Calu3 (cell line): ENCODE measurements at places on chromosomes 1 and 21.

DNA sequence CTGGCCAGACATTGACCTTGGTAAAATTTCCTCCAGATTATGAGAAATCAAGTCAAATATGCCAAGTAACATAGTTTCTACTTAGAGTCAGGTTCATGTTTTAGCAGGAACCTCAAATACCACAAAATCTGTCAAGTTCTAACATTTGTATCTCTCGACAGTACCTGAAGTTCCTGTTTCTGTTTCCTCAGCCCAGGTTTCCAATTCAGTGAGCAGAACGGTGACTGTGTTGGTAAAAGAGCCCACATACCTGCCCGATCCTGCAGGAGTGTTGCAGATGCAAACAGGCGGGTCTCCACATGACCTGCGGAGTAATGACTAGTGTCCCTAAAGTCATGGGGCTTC is 57.9 kb upstream of the LGALS8 start:
- H3K36me3 ChIP-seq, result no peaks in the 10 kb centered on the region
- H3K4me3 ChIP-seq, result no peak overlapping the region
- H3K27me3 ChIP-seq, result peaks cover 56% of the 10 kb centered on the region
- no peaks in the 10 kb centered on the region for H3K4me1 ChIP-seq
- DNase-seq, result no peak

- no peaks in the 10 kb centered on the region for H3K27me3 ChIP-seq
- no peak for DNase-seq
- H3K4me3 ChIP-seq, result no peak overlapping the region
- no peaks in the 10 kb centered on the region for H3K4me1 ChIP-seq
- no peak overlapping the region for H3K27ac ChIP-seq
Measured at GRCh38 chr1:195740862-195741261, 867.4 kb downstream of the KCNT2 start.

GRCh38 chr1:41633764-41634163 is 149.3 kb upstream of the EDN2 start:
- no peaks in the 10 kb centered on the region for H3K27me3 ChIP-seq
- no peak for DNase-seq
- no peaks in the 10 kb centered on the region for H3K4me1 ChIP-seq
- no peaks in the 10 kb centered on the region for H3K36me3 ChIP-seq
- H3K4me3 ChIP-seq, result no peak overlapping the region
- no peak overlapping the region for H3K27ac ChIP-seq

DNA sequence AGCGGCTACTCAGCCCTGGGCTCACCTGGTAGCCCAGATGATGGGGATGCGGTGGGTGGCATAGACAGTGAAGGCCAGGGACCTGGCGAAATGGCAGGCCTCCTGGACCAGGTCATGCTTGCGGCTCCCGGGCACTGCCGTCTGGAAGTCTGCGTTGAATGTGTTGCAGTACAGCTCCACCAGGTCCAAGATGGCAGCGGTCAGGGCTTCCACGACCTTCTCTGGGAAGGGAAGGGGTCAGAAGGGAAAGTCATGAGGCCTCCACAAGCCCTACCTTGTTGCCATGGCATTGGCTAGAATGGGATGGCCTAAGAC is 38.8 kb downstream of the PIK3C2B start:
- H3K4me1 ChIP-seq, result peaks cover 22% of the 10 kb centered on the region
- H3K27me3 ChIP-seq, result no peaks in the 10 kb centered on the region
- peaks cover 11% of the 10 kb centered on the region for H3K36me3 ChIP-seq
- no peak for DNase-seq
- no peak overlapping the region for H3K27ac ChIP-seq

DNA sequence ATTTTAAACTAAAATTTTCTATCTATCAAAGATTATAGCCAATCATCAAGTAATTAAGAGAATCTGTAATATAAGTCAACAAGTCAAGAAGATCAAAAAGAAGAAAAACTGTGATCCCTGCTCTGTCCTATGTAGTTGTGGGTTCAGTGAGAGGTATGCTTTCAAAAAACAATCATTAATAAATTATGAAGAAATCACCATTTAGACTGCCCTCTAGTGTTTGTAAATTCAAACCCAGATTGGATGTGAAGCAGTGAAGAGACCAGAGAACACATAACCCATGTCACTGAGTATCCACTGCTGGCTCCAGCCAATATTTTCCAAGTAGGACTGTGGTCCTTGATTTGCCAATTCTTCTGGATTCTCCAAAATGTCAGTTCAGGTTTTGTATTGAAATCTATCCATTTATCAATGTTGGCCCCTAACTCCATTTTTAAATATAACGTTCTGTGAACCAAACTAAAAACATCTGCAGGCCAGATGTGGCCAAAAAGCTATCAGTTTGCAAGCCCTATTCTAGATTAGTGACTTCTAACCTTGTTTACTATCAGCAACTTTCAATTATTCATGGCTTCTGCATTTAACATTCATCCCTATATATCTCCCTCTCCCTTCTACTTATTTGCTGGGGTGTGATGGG is 467.5 kb upstream of the CXADR start:
- H3K27me3 ChIP-seq, result no peaks in the 10 kb centered on the region
- H3K4me1 ChIP-seq, result peaks cover 22% of the 10 kb centered on the region
- H3K36me3 ChIP-seq, result no peaks in the 10 kb centered on the region
- no peak for DNase-seq
- no peak overlapping the region for H3K4me3 ChIP-seq

GRCh38 chr1:228190182-228190581 is 17.7 kb upstream of the OBSCN start:
- no peak overlapping the region for H3K27ac ChIP-seq
- no peak for DNase-seq
- H3K4me3 ChIP-seq, result no peak overlapping the region
- no peaks in the 10 kb centered on the region for H3K4me1 ChIP-seq
- H3K36me3 ChIP-seq, result no peaks in the 10 kb centered on the region
- no peaks in the 10 kb centered on the region for H3K27me3 ChIP-seq

- H3K4me1 ChIP-seq, result no peaks in the 10 kb centered on the region
- no peaks in the 10 kb centered on the region for H3K36me3 ChIP-seq
- no peak for DNase-seq
- no peaks in the 10 kb centered on the region for H3K27me3 ChIP-seq
- no peak overlapping the region for H3K4me3 ChIP-seq
- H3K27ac ChIP-seq, result no peak overlapping the region
Measured at GRCh38 chr1:96464066-96464465, 257.5 kb upstream of the PTBP2 start.

DNA sequence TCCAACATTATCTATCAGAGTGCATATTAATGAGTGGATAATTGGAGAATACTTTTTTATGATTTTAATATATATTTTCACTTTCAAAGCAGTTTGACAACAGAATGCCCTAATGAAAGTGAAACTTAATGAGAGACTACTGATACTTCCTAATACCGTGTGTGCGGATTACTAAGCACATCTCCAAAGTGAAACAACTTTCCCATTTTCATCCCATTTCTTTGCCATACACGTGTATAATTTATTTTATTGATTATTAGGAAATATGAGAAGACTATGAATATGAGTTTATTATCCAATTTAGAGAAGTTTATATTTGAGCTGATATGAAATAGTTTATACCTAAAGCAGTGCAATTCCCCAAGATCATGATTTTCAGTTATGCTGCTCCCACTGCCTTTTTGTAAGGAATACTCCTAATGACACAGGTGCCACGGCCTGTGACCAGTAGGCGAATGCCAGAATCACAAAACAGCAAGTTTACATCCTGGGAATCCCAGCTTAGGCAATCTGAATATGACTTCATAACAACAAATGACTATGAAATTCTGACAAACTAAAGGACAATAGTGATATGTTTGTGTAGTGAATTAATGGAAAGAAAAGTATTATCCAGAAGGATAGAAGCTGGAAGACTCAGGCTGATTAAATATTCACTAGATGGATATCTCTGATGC is 202.9 kb downstream of the NCAM2 start:
- no peaks in the 10 kb centered on the region for H3K36me3 ChIP-seq
- no peak overlapping the region for H3K4me3 ChIP-seq
- H3K27me3 ChIP-seq, result no peaks in the 10 kb centered on the region
- DNase-seq, result no peak

DNA sequence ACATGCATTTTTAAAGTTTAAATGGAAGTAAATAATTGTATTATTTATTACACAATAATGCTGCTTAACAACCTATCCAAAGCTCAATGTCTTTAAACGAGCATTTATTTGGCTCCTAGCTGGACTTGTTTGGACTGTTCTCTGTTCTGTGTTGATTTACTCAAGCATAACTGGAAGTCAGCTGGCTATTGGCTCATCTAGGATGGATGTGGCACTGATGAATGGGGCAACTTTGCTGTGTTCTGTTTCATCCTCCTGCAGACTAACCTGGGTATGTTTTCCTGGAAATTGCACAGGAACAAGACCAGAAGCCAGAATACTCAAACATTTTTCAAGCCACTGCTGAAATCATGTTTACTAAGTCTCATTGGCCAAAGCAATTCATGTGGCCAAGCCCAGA is 70.8 kb upstream of the HSD17B7 start:
- no peak for DNase-seq
- H3K27me3 ChIP-seq, result peaks cover 12% of the 10 kb centered on the region
- H3K27ac ChIP-seq, result no peak overlapping the region
- H3K36me3 ChIP-seq, result no peaks in the 10 kb centered on the region

- H3K27ac ChIP-seq, result peak within 1 kb of the TSS; percentile 94
- peak; percentile 48 for DNase-seq
- peaks cover 48% of the 10 kb centered on the region for H3K36me3 ChIP-seq
- no peaks in the 10 kb centered on the region for H3K27me3 ChIP-seq
- H3K4me3 ChIP-seq, result peak within 1 kb of the TSS; percentile 90
Measured at GRCh38 chr1:112674440-112674985, at the start of gene MOV10. Gene MOV10 (plus strand): TSS chr1:112674659. CDS start chr1:112674913, 254 bp downstream.

GRCh38 chr1:99465176-99465900 is 180.6 kb upstream of the PALMD start:
- H3K36me3 ChIP-seq, result no peaks in the 10 kb centered on the region
- no peak overlapping the region for H3K27ac ChIP-seq
- no peak overlapping the region for H3K4me3 ChIP-seq
- no peak for DNase-seq
- no peaks in the 10 kb centered on the region for H3K27me3 ChIP-seq
- H3K4me1 ChIP-seq, result no peaks in the 10 kb centered on the region

GRCh38 chr1:12275370-12275769 is 45.5 kb downstream of the VPS13D start:
- no peaks in the 10 kb centered on the region for H3K36me3 ChIP-seq
- no peak overlapping the region for H3K27ac ChIP-seq
- H3K27me3 ChIP-seq, result no peaks in the 10 kb centered on the region
- H3K4me3 ChIP-seq, result no peak overlapping the region
- DNase-seq, result peak; percentile 36
- H3K4me1 ChIP-seq, result no peaks in the 10 kb centered on the region

- no peak overlapping the region for H3K27ac ChIP-seq
- H3K36me3 ChIP-seq, result no peaks in the 10 kb centered on the region
- H3K4me1 ChIP-seq, result no peaks in the 10 kb centered on the region
- peaks cover 6% of the 10 kb centered on the region for H3K27me3 ChIP-seq
- no peak for DNase-seq
Measured at GRCh38 chr1:44415013-44415412, 10.0 kb downstream of the RNF220 start.

DNA sequence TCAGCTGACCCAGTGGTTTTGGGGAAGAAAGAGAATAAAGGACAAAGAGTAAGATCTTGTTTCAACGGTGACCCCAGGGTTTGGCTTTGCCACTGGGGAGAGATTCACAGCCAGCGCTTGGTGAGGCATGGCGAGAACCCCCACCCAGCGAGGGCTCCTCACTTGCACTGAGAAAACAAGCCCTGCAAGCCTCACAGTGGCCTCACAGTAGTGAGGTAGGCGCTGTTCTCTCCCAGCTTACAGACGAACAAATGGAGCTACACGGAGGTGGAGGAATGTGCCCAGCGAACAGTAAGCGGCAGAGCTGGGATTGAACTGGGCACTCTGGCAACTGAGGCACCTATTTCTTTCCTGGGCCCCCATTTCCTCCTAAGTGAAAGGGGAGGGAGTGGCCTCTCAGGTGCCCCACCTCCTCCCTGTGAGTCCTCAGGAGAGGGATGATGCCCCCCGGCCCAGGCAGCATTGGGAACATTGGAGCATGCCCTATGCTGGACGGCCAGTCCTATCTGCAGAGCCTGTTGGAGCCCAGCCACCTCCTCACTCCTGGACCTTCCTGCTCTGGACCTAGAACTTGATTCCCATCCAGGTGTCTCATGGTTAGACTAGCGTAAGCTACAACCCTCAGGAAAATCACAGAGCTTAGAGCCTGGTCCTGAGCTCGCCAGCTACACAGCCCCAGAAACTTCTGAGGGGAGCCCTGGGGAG is 73.4 kb upstream of the EDN2 start:
- H3K27ac ChIP-seq, result no peak overlapping the region
- no peak for DNase-seq
- no peak overlapping the region for H3K4me3 ChIP-seq

- DNase-seq, result peak; percentile 6
- no peaks in the 10 kb centered on the region for H3K27me3 ChIP-seq
- peak overlapping the region; percentile 82 for H3K27ac ChIP-seq
- H3K4me1 ChIP-seq, result peaks cover 18% of the 10 kb centered on the region
Measured at GRCh38 chr1:65068202-65069010, 79.6 kb upstream of the AK4 start.

DNA sequence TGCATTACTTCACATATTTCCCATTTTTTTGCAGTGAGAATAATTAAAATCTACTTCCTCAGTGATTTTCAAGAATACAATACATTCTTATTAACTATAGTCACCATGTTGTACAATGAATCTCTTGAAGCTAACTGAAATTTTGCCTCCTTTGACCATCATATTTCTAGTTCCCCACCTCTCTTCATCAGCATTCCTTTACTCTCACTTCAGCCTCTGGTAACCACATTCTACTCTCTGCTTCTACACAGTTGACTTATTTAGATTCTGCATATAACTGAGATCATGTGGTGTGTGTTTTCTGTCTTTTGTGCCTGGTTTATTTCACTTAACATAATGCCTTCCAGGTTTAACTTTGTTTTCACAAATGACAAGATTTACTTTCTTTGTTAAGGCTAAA is 304.4 kb upstream of the LYPLAL1 start:
- no peak overlapping the region for H3K4me3 ChIP-seq
- no peak for DNase-seq
- peaks cover 78% of the 10 kb centered on the region for H3K4me1 ChIP-seq
- no peaks in the 10 kb centered on the region for H3K27me3 ChIP-seq
- no peak overlapping the region for H3K27ac ChIP-seq
- H3K36me3 ChIP-seq, result peaks cover 3% of the 10 kb centered on the region

- H3K27me3 ChIP-seq, result no peaks in the 10 kb centered on the region
- DNase-seq, result no peak
- peak overlapping the region; percentile 36 for H3K27ac ChIP-seq
- H3K4me1 ChIP-seq, result peaks cover 30% of the 10 kb centered on the region
- peak overlapping the region; percentile 77 for H3K4me3 ChIP-seq
Measured at GRCh38 chr1:1777583-1777899, 729 bp downstream of the NADK start.
